ENCODE measurements at places on chromosomes 16 and 17.
A peak's percentile ranks its signal among the peaks of the same experiment; 100 is the strongest.

GRCh38 chr17:77502626-77503292, 362.0 kb downstream of the SEC14L1 start:
- no peak for DNase-seq

DNA sequence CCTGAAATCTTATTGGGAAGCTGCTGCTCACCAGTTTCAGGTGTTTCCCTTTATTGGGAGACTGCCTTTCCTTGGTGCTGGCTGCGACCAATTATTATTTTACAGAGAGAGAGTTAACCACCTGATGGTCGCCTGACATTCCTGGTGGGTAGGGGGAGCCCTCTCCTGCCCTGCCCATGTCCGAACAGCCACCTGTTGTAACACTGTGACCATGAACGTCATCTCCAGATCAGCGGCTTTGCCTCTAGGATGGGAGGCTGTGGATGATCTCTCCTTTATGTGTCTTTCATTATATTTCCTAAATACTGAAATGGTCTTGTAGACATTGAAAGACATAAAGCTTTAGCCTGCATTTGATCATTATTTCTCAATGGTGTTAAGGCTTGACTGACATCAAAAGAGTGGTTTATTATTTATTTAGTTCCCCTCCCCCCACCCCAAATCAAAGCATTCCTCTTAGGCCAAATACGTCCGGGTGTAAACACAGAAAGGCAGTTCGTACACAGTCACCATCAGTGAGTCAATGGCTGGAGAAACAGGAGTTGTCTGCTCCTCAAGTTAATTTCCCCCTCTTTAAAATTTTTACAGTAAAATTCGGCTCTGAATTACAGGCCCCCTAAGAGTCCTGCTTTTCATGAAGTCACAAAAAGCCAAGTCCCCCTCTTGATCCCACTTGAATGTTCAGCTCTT, 57.8 kb upstream of the CACNG5 start:
- no peak for DNase-seq

GRCh38 chr17:1267471-1267943, 2.7 kb upstream of the BHLHA9 start:
- DNase-seq, result no peak

GRCh38 chr17:2921443-2921842, 125.2 kb downstream of the RAP1GAP2 start:
- no peak for DNase-seq

DNA sequence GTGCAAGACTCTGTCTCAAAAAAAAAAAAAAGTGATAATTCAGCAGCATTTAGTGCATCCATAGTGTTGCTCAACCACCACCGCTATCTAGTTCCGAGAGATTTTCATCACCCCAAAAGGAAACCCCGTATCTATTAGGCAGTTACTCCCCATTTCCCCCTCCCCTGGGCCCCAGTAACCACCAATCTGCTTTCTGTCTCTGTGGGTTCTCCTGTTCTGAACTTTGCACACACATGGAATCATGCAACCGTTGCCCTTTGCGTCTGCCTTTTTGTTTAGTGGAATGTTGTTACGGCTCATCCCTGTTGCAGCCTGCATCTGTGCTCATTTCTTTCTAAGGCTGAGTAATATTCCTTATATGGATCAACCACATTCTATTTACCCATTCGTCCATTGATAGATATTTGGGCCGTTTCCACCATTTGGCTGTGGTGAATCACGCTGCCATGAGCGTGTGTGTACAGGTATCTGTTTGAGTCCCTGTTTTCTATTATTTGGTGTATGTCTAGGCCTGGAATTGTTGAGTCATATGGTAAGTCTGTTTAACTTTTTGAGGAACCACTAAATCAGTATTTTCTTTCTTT, 8.7 kb upstream of the SYNGR2 start:
- DNase-seq, result no peak

GRCh38 chr17:49461580-49461979, 33.5 kb upstream of the NGFR start:
- no peak for DNase-seq

- no peak for DNase-seq
Observed at GRCh38 chr16:4633910-4634635, 9.4 kb downstream of the MGRN1 start.

DNA sequence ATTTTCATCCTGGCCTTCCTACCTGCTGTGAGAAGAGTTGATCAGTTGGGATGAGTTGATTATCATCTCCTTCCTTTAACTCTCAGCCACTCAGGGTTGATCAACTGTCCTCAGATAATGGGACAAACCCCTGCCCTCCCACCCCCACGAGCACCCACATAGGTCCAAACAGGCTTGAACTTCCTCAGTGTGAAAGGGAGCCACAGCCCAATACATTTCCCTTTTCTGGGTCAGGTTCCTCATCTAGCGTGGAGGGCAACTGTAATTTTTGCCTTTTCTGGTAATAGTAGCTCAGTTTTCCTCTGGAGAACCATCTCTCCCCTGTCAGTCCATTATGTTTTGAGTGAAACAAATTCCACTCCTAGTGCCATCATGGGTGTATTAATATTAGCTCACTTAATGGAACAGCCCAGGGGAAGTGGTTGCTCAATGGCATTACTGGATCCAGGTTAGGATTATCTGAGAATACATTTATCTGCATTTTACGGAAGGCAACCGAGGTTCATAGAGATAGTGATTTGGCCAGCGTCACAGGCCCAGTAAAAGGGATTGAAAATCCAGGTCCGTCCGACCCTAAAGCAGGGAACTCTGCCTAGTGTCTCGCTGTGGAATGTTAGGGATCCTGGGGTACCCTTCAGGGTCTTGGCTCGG, 476 bp upstream of the LPCAT2 start:
- no peak for DNase-seq

GRCh38 chr16:31052114-31052513, 18.8 kb downstream of the STX4 start:
- DNase-seq, result no peak

GRCh38 chr17:77280304-77281121, 139.7 kb downstream of the SEC14L1 start:
- DNase-seq, result no peak

- DNase-seq, result no peak
Observed at GRCh38 chr16:84874983-84875382, 55.2 kb downstream of the CRISPLD2 start.

GRCh38 chr16:53974484-53975080, 270.6 kb downstream of the FTO start:
- DNase-seq, result no peak

GRCh38 chr17:42402117-42402516, 13.9 kb upstream of the STAT3 start:
- no peak for DNase-seq

DNA sequence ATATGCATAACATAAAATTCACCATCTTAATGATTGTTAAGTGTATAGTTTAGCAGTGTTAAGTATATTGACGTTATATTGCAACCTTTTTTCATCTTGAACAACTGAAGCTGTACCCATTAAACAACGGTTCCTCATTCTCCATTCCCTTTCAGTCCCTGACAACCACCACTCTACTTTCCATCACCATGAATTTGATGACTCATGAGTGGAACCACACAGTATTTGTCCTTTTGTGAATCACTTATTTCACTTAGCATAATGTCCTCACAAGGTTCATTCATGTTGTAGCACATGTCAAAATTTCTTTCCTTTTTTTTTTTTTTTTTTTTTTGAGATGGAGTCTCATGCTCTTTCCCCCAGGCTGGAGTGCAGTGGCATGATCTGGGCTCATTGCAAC, 46.0 kb downstream of the HOXB1 start:
- DNase-seq, result no peak

DNA sequence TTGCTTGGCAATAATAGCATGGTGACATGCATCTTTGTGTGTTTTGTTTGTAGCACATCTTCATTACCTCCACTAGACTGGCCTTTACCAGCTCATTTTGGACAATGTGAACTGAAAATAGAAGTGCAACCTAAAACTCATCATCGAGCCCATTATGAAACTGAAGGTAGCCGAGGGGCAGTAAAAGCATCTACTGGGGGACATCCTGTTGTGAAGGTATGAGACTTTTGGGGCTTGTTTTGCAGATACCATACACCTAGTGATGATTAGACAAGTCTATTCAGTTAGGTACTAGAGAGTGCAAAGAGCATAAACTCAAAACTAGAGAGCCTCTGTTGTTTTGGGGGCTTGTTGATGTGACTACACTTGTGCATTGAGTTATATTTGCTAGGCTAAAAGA, 41.2 kb downstream of the NFATC3 start:
- no peak for DNase-seq

- DNase-seq, result no peak
Observed at GRCh38 chr16:17784073-17784472, 313.3 kb upstream of the XYLT1 start.

DNA sequence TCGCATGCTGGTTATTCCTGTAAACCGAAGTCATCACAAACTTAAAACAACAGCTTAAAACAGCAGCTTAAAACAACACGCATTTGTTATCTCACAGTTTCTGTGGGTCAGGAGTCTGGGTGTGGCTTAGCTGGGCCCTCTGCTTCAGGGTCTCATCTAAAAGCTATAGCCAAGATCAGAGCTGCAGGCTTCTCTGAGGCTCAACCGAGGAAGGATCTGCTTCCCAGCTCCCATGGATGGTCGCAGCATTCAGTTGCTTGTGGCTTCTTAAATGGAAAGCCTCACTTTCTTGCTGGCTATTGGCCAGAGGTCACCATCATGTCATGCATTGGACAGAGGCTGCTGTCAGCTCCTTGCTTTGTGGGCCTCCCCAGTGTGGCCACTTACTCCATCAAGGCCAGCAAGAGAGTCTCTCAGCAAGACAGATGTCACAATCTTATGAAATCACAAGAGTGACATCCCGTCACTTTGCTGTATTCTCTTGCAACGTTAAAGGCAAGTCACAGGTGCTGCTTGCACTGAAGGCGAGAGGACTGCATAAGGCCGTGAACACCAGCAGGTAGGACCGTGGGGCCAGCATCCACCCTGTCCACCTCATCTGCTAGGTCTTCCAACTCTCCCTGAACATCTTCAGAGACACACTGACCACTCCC, 117.9 kb upstream of the TNRC6C start:
- no peak for DNase-seq

DNA sequence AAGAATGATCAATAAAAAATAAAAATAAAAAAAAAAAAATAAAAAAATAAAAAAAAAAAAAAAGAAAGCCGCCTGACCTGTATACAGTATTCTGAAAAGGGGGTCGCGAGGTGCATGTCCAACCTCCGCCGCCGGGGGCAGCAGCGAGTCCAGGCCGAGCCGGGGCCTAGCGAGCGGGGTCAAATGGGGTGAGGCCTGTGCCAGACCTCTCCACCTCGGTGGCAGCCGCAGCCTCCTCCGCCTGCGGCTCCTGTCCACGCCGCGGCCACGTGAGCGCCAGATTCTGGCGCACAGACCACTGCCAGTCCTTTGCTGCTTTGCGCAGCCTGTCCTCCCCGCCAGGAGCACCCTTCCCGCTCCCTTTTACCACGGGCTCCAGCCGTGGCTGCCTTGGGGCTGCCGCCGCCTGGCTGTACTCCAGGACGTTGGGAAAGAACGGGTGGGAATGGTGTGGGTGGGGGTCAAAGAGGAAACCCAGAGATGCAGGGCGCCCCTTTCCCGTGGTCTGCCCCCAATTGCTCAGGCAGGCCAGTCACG, 2.4 kb upstream of the BCKDK start:
- peak; percentile 94 for DNase-seq

GRCh38 chr17:48613862-48614694, 1.0 kb downstream of the HOXB8 start:
- no peak for DNase-seq

DNA sequence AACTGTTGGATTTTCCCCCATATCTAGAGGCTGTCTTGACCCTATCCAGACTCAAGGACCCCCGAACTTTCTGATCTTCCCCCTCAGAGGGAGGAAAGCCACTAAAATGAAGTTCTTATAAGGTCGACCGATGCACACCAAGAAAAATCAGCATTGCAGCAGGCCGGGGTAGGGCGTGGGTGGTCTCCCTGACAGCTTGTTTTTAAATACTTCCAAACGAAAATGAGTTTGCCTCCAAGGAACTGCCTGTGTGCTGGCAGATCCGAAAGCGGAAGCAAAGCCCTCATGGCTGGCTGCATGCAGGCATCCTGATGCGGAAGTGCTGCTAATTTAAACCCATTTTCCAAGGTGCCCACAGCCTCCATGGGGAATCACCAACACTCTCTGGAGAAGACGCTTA, 374.3 kb upstream of the XYLT1 start:
- no peak for DNase-seq

GRCh38 chr16:17287166-17287800, 183.5 kb downstream of the XYLT1 start:
- DNase-seq, result no peak

- DNase-seq, result no peak
Observed at GRCh38 chr16:1297018-1297696, 12.3 kb upstream of the UBE2I start.

GRCh38 chr17:17426184-17426583, 50.6 kb upstream of the MED9 start:
- no peak for DNase-seq

DNA sequence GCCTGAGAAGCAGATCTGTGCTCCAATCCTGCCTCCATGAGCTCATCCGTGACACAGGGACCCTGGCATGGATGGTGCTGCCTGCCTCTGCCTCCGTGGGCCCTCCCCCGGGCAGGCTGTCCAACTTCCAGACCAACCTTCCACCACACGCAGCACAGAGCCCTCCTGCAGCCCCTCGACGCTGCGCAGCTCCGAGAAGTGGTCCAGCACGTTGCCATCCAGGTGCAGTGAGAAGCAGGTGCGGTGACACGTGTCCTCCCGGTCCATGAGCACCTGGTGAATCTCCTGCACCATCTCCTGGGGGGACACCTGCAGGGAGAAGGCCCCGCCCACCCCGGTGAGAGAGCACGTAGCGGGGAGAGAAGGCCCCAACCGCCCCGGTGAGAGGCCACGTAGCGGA, 8.4 kb downstream of the CLUH start:
- DNase-seq, result no peak

- DNase-seq, result no peak
Observed at GRCh38 chr16:1768767-1769401, 2.5 kb downstream of the NME3 start.

- peak; percentile 10 for DNase-seq
Observed at GRCh38 chr16:68539711-68540239, 684 bp downstream of the ZFP90 start.

DNA sequence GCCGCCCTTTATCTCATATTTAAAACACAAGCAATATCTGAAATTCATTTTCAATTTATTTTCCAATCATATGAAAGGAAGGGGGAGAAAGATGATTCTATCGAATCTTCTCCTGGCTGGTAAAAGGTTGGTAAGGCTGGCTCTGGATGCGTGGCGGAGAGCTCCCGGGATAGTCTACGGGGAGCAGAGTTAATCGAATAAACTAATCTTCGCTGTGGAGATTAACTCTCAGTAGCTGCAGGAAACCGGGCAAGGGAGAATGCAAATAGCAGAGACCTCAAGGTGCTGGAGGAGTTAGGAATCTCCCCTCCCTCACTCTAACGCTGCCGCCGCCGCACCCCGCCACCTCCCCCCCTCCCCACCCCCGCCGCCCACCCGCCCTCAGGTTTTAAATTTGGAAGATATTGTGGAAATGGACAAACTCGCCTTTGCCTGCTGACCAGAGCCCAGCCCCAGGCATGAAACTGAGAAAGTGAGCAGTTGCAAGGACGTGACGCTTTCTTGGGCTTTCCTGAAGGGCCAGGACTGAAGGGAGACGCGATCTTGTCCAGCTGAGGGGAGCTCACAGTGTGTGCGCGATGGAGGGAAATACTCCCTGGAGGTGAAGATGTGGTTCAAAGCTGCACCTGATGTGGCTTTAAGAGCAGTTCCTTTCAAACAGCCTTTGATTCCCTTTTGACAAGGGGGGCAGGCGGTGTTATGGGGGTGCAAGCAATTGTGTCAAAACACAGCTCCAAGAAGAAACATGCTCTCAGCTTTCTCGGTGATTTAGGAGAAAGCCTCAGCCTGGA, 308.2 kb upstream of the IRX3 start:
- DNase-seq, result no peak

GRCh38 chr17:69654981-69655855, 240.7 kb downstream of the MAP2K6 start:
- no peak for DNase-seq

Data from activated naive CD8-positive, alpha-beta T cell treated with anti-CD3 and anti-CD28 coated beads, Interleukin-2, amount 50 U/mL, for 24 hours (primary cell).